Right kidney (tissue), 9 donors: ENCODE measurements at places on chromosomes 13 and 19.

- no peak for DNase-seq
These were observed 68.0 kb upstream of the GPR183 start for GRCh38 chr13:99374994-99375737.

GRCh38 chr13:45103449-45103848, 16.9 kb upstream of the GTF2F2 start:
- DNase-seq, result no peak

DNA sequence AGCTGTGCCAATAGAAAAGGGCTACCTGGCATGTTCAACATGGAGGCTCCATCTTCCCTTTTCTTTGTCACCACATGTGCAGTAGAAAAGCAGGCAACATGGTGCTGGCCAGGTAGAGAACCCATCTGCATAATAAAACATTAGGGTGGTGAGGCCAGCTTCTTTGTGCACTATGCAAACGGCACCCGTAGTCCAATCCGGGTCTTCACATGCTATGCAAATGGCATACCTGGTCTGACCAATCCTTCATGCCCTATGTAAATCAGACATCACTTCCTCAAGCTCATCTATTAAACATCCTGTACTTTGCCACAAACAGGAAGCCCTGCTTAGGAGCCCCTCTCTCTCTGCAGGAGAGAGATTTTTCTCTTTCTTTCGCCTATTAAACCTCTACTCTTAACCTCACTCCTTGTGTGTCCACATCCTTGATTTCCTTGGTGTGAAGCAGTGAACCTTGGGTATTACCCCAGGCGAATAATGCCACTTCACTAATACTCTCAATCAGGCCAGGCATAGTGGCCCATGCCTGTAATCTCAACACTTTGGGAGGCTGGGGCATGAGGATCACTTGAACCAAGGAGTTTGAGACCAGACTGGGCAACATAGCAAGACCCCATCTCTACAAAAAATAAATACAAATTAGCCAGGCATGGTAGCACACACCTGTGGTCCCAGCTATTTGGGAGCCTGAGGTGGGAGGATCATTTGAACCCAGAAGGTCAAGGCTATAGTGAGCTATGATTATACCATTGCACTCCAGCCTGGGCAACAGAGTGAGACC, 111.3 kb upstream of the MRI1 start:
- no peak for DNase-seq

DNA sequence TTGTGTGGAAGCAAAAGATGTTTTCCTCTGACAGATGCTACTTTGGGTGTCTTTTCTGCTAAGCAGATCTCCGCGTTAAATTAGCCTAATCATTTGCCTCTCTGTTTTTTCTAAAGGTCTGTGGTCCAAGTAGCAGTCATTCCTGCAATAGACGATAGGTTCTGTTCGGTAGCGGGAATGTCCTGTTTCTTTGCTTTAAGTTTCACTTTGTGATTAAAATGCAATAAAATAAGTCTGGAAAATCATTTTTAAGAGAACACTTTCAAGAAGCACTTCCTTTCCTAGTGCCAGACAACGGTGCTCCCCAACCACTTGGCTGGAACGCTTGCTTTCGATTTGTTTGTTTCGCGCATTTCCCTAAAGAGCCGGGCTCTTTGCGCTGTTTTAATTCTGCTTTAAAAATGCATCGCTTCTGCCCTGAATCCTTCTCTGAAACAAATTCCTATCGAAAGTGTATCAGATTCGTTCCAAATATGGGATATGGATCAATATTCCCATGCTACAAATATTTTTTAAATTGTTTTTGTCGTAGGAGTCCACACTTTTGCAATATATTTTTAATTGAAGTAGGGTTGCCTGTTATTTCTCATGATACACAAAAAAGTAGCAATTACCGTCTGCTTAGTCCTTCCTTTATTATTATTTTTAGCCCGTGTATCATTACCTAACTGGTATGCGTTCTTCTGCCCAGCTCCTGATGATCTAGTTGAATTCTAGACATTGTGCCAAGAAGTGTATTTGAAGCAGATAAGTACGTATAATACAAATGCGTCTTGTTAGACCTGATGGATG, 14.2 kb downstream of the ZIC2 start:
- peak; percentile 83 for DNase-seq

- no peak for DNase-seq
These were observed 7.5 kb downstream of the TEX101 start for GRCh38 chr19:43422000-43422688.

DNA sequence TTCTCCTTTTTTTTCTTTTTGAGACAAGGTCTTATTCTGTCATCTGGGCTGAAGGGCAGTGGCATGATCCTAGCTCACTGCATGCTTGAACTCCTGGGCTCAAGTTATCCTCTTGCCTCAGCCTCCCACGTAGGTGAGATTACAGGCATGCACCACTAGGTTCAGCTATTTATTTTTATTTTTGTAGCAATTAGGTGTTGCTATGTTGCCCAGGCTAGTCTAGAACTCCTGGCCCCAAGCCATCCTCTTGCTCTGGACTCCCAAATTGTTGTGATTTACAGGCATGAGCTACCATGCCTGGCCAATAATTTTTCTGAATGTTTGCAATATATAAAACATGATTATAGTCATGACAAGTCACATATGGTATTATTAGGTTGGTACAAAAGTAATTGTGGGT, 161.1 kb upstream of the ATXN8OS start:
- DNase-seq, result no peak

DNA sequence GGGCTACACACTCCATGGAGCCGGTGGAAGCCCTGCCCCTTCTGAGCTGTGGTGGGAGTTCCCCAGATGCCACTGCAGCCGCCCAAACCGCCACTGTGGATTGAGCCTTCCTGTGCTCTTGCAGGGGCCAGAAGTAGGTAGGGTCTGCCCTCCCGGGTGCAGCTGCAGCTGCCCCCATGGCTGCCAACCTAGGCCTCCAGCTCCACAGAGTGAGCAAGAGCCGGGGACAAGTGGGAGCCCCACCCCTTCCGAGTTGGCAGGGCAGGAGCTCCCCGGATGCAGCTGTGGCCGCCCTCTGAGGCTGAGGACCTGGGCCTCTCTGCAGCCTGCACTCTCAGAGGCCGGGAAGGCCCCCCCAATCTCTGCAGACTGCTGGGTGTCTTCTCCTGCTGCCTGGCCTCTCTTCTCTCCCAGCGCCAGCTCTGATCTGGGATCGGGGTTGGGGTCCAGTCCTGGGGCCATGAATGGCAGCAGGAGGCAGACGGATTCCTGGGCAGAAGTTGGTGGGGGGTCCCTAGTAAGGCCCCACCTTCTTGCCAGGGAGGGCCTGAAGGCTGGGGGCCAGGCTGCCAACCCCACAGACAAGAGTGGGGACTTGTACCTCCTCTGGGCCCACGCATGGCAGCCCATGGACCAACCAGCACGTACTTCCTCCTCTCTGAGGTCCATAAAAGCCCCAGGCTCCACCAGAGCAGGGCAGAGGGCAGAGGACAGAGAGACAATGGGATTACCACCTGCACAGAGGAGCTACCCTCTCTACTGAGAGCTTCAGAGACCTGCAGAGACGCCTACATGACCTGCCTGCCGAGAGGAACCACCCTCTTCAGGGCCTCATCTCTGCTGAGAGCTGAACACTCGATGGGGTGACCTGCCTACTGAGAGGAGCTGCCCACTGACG, 28.9 kb downstream of the AP2S1 start:
- DNase-seq, result no peak

DNA sequence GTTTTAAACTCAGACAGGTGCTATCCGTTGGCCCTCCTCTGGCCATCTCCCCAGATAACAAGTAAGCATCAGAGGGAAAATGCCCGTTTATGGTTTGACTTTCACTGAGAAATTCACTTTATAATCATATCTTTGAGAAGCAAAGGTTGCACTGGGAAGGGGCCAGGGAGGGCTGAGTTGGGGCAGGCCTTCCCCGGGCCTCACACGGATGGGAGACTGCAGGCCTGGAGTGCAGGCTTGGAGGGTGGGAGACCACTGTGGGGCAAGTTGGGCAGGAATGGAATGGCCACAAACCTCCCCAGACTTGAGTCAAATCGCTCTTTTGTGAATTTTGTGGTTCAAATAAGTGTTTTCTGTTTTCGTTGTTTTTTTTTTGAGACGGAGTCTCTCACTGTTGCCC, 451.7 kb downstream of the TSHZ3 start:
- no peak for DNase-seq

DNA sequence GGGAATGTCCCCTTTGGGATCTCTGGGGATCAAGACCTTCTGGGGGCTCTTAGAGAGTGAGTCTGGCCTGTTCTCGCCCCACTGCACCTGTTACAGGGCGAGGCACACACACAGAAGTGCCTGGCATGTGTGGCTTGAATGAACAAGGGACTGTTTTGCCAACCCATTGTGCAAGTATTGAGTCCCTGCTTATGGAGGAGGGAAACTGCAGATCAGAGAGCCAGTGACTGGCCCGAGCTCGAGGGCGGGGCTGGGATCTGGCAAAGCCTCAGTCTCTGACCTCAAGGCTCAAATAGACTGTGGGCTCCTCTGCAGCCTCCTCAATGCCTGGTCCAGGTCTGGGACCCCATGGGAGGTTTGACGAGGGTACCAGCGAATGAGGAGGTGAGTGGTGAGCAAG, 5.5 kb downstream of the RAVER1 start:
- DNase-seq, result no peak

DNA sequence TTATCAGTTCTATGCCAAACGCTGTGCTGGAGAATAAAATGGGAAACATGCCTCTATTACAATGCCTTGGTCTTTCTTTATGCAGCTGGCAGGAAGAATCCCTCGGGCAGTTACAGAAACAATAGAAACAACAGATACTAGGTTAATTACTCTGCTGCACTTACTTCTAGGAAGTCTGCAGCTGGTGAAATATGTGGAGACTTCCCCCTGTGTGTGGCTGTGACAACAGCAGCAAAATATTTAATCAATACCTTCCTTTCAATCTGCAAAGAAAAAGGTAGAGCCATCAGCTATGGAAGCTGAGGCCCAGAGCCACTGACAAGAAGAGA, 9.9 kb downstream of the STOML3 start:
- DNase-seq, result no peak

GRCh38 chr13:88744289-88744688, 1073.1 kb downstream of the SLITRK5 start:
- DNase-seq, result no peak

DNA sequence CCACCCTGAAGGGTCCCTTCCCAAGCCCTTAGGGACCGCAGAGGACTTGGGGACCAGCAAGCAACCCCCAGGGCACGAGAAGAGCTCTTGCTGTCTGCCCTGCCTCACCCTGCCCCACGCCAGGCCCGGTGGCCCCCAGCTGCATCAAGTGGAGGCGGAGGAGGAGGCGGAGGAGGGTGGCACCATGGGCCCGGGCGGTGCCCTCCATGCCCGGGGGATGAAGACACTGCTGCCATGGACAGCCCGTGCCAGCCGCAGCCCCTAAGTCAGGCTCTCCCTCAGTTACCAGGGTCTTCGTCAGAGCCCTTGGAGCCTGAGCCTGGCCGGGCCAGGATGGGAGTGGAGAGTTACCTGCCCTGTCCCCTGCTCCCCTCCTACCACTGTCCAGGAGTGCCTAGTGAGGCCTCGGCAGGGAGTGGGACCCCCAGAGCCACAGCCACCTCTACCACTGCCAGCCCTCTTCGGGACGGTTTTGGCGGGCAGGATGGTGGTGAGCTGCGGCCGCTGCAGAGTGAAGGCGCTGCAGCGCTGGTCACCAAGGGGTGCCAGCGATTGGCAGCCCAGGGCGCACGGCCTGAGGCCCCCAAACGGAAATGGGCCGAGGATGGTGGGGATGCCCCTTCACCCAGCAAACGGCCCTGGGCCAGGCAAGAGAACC, 1.5 kb downstream of the EGLN2 start:
- no peak for DNase-seq

DNA sequence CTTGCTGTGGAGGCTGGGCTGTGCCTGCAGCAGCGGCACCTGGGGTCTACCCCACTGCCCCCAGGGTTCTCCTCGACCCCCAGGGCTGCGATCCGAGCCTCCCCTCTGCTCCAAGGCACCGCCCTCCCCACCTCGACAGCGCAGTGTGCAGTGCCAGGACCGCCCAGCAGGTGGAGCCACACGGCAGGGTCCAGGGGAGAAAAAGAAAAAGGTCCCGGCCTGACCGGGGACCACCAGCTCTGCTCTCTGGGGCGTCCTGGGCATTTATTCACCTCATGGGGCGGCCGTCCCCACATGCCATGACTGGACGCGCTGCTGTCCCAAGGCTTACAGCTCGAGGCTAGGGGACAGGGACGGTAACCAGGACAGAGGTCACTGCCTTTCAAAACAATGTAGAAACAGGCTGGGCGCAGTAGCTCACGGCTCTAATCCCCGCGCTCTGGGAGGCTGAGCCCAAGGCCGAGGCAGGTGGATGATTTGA, 10.6 kb downstream of the REXO1 start:
- peak; percentile 65 for DNase-seq

GRCh38 chr13:108816375-108816774, 187.0 kb downstream of the MYO16 start:
- no peak for DNase-seq

- no peak for DNase-seq
These were observed 27.3 kb downstream of the PTPRS start for GRCh38 chr19:5313307-5313706.

GRCh38 chr13:43742911-43743310, 43.9 kb downstream of the ENOX1 start:
- no peak for DNase-seq

- DNase-seq, result no peak
These were observed 6.1 kb upstream of the FXYD3 start for GRCh38 chr19:35109395-35110112.

DNA sequence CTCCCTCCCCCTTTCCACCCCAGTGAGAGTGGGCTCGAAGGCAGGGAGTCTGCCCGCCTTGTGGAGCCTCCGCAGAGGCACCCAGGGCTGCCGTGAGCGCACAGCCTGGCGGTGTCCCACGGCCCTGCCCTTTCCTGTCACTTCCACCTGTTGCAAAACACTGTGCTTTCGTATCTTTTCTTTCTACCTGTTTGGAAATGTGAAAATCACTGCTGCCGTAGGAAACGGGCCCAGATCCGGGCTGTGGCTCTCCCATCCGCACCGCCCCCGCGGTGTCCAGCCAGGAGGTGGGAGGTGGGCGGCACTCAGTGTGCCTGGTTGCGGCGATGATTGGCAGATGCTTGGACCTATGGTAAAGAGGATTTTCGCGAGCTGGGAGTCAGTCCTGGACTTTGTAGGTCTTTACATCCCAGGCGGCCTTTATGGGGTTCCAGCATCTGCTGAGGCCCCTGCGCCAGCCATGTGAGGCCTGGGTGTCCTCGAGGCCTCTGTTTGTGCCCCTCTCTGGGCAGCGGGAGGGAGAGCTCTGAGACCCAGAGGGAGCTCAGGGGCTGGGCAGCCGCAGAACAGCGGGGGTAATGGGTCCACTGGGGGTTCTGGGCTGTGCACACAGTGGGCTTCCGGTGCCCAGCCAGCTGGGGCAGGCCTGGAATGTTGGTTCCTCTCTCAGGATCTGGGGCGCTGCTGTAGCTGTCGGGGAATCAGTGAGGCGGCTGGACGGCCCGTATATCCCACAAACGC, 6.1 kb downstream of the STK11 start:
- DNase-seq, result peak; percentile 49

GRCh38 chr13:98768522-98768921, 16.1 kb upstream of the SLC15A1 start:
- no peak for DNase-seq

GRCh38 chr13:90156390-90156789, 1191.1 kb upstream of the MIR17HG start:
- no peak for DNase-seq
